ENCODE measurements at places on chromosomes 12 and 14. TPM values are rescaled to one million over a fixed set of nuclear protein-coding genes. Genes with fewer than 3 reads are reported as not detected.
A peak's percentile ranks its signal among the peaks of the same experiment; 100 is the strongest.

DNA sequence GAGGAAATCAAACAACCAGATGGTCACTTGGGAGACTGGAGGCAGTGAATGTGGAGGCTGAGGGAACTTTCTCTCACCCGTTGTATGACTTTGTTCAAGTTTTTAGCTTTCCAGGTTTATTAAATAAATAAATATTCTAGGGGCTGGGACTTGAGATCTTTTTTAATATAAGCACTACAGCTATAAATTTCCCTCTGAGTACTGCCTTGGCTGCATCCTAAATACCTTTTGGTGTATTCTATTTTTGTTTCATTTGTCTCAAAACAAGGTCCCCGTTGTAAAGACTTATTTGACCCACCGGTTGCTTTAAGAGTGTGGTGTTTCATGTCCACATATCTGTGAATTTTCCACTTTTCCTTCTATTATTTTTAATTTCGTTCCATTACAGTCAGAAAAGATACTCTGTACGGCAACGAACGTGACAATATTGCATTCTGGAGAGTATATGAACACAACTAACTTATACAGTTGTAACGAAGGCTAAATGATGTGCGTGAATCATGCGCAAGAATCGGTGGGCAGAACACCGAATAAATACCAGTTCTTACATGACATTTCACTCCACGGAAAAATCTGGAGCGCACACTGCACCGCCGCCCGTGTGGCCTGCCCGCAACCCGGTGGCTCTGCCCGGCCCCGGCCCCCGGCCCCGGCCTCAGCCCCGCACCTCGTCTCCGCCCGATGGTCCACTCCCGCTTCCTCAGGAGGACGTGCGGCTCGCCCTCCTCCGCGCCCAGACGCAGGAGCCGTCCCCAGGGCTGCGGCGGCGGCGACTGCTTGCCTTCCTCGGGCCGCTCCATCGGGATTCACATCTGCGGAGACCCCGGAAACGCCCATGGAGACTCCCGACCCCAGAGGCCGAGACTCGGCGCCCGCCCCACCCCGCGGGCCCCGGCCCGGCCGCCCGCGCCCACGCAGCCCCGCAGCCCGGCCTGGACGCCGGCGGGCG, 602 bp downstream of the CHFR start:
- peak; percentile 29 for DNase-seq

DNA sequence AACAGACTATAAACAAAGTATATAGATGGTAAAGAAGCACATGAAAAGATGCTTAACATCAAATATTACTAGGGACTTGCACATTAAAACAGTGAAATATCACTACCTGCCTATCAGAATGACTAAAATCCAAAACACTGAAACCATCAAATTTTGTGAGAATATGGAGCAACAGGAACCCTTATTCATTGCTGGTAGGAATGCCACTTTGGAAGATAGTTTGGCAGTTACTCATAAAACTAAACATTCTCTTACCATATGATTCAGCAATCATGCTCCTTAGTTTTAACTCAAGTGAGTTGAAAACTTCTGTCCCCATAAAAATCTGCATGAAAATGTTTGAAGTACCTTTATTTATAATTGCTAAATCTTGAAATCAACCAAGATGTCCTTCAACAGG, 297.6 kb downstream of the DAD1 start:
- no peak for DNase-seq

Gene CLEC7A
- total RNA-seq: 0.22 TPM

DNA sequence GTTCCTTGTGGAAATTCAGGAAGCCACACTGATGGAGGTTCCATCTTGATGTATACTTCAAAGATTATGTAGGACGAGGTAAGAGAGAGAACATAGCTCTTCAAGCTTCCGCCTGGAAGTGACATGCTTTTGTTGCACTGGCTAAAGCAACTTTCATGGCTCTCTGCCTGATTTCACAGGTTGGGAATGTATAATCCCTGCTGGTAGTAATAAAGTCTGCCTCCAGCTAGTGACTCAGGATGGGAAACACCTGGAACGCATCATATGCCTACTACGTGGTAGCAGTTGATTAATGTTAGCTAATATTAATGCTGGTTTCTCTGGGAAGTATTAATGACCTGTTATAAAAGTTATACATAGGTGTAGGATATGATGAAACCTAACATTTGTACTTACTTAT, 71.1 kb downstream of the PELI2 start:
- peak; percentile 67 for DNase-seq

GRCh38 chr12:68530965-68531364, 79.7 kb upstream of the RAP1B start:
- DNase-seq: peak; percentile 89

Gene NPC2
- total RNA-seq: 153 TPM

- DNase-seq: no peak
Observed at GRCh38 chr14:24394275-24394674, 4.5 kb upstream of the NYNRIN start.

DNA sequence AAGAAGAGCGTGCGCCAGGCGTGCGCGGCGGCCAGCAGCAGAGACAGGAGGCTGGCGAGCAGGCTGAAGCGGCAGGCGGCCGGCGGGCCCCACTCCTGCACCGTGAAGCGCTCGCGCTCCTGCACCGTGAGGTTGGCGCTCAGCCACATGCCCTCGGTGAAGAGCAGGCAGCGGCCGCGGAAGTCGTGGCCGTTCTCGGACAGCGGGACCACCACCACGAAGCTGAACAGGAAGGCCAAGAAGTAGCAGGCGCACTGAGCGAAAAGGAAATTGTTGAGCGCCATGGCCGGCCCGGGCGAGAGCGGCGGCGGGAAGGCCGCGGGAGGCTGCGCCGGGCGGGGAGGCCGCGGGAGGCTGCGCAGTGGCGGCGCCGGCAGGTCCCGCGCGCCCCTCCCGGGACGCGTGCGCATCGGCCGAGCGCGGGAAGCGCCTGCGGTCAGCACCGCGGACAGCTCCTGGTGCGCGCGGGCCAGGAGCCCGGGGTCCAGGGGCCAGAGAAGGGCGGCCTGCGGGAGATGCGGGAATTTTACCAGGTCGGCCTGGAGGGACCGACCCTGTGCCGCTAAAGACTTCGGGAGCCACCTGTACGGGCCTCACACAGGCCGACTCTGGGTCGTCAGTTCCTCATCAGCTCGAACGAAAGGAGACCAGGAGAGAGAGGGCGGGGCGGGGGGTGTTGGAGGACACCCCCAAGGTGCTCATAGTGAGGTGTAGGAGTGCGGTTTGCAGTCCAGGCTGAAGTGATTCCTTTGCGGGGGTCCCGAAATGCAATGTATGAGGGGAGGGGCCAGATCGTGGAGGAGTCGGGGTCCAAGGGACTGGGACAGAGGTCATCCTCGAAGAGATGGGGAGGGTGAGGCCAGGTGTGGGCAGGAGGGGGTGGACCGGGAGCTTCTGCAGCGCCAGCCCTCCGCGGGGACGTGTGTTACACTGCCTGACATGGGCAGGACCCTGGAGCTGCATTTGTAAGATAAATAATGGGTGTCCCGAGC, at the start of gene TMEM179:
Gene TMEM179, minus strand, starts transcription at position 315 of the 992 bp plus-strand sequence. Its CDS starts 31 bp downstream, at position 284.
- DNase-seq: peak; percentile 61

DNA sequence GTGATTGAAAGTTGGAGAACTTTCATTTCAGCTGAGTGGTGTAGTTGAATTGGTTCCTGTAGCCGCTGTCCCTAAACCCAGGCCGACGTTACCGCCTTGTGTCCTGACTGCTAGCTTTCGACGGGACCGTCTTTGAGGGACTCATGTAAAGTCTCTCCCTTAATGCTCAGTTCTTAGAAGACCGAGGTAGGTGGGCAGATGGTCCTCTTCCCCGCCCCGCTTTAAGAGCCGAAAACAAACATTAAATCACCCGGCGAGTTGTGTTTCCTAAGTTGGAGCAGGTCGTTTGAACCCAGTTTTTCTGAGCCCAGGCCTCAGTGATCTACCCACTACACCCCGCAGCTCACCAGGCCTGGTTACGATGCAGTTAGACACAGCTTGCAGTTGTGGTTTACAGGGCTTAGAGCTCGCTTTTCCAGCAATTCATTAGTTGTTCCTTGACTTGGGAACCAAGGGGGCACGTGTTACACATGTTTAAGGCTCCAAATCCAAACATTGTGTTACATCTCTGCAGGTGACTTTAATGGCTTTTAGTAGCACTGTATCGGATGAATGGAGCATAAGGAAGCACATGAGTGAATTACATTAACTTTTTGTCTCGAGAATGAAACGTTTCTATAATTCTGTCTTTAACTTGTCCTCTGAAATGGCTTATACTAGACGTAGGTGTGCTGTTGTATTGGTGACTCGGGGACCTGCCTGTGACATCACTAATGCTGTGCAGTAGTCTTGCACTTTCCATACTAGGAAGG, 790 bp downstream of the NEDD1 start:
- peak; percentile 47 for DNase-seq

- DNase-seq: no peak
Observed at GRCh38 chr12:32946504-32947131, 50.0 kb upstream of the PKP2 start.

DNA sequence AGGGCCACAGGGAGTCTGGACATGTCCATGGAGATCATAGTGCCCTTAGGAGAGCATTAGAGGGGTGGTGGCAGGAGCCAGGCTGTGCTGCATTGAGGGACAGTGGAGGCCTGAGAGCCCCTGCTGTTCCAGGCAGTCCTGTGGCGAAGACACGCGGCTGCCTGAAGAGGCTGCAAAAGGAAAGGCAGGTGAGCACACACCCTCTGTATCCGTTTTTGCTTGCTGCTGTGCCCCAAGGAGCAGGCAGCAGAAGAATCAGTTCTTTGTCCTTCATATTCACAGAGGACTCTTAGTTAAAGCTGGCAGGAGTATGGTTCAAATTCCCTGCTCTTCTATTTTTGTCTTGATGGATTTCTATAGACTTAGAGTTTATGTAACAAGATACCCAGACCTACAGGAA, 4.5 kb downstream of the SLC35E3 start:
- no peak for DNase-seq

DNA sequence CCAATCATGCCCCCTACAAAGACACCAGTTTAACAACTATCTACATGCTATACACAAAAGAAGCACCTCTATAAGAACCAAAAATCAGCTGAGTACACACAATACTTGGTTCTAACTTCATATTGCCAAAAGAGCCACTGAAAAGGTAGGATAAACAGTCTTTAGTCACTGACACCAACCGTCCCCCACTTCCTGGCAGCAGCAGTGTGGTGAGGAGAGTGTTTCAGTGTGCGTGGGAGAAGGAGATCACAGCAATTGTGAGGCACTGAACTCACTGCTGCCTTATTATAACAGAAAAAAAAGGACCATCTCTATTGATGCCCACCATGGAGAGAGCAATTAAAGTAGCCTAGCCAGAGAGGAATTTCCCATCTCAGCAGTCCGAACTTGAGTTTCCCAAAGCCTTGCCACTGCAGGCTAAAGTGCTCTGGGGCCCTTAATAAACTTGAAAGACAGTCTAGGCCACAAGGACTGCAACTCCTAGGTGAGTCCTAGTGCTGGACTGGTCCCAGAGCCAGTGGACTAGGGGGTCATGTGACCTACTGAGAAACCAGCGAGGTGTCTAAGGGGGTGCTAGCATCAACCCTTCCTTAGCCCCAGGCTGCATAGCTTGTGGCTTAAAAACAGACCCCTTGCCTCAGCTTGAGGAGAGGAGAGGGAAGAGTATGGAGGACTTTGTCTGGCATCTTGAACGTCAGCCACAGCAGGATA, 37.1 kb upstream of the LMNTD1 start:
- DNase-seq: no peak

DNA sequence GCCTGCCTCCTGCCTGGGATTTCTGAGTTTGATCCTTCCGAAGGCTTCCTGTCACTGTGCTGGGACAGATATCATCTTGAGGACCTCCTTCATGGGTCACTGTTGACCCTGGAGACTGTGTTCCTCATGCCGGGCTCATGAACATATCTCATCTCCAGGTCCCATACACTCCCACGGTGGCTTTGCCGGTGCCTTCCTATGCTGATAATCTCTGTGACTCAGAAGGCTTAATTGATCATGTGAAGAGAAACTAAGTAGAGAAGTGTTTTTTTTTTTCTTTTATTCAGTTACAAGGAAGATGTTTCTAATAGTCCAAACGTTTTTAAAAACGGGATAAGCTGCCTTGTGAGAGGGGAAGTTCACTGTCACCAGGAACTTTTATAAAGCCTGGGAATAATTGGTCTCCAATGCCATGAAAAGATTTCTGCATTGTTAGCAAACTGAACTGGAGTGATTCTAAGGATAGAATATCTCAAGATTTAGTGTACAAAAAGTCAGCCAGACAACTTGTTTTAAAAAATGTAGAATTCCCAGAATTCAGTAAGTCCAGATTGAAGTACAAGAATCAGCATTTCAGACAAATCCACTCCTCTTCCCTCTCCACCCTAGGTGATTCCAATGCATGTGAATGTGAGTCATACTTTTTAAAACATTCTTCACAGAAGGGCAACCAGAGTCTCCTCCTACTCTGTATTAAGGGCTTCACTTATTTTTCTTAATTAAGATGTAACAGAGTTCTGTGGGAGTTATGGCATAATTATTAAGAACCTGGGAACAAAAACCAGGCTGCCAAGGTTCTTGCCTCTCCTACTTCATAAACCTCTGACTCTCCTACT, 139.8 kb upstream of the LGR5 start:
- DNase-seq: no peak

Gene ESRRB
- not detected for total RNA-seq

DNA sequence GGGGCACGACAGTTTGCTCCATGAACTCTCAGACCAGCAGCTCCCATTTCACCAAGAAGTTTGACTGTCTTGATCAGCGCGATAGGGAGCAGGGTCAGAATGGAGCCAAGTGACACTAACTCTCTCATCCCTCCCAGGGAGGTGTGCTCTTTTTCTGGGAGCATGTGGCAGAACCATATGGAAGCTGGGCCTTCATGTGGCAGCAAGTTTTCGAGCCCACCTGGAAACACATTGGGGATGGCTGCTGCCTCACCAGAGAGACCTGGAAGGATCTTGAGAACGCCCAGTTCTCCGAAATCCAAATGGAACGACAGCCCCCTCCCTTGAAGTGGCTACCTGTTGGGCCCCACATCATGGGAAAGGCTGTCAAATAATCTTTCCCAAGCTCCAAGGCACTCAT, 24.0 kb downstream of the ITGA7 start:
- no peak for DNase-seq

Gene KRT3
- total RNA-seq: not detected

Gene KLRG1
- 0.22 TPM for total RNA-seq

GRCh38 chr14:70748422-70748821, 60.9 kb downstream of the MAP3K9 start:
- DNase-seq: no peak

DNA sequence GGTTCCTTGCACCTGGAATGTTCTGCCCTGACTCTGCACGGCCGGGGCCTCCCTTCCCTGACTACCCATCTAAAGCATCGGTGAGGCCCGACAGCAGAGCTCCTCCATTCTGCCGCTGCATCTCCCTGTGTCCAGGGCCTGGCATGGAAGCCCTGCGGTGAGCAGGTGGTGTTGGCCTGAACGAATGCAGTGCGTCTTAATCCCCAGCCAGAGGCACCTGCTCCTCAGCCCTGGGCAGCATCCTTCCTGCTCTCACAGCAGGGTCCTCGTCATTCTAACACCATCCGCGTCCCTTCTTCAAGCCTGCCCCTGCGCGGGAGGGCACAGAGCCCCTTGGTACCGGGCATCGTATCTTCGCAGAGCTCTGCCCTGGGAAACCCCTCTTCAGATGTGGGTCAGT, 15.4 kb downstream of the BEGAIN start:
- no peak for DNase-seq
